ENCODE measurements at places on chromosomes 1 and 21. TPM values are rescaled to one million over a fixed set of nuclear protein-coding genes. Genes with fewer than 3 reads are reported as not detected.

- DNase-seq, result no peak
These were observed 6.6 kb upstream of the FMO3 start for GRCh38 chr1:171084091-171084490.

CFHR3 gene
- total RNA-seq, result not detected

GRCh38 chr1:66984491-66984890 lies 59.7 kb downstream of the MIER1 start:
- no peak for DNase-seq

SYT6 gene
- not detected for total RNA-seq

GRCh38 chr1:119675349-119676345 lies 27.6 kb upstream of the ZNF697 start:
- DNase-seq, result peak; percentile 36

DNA sequence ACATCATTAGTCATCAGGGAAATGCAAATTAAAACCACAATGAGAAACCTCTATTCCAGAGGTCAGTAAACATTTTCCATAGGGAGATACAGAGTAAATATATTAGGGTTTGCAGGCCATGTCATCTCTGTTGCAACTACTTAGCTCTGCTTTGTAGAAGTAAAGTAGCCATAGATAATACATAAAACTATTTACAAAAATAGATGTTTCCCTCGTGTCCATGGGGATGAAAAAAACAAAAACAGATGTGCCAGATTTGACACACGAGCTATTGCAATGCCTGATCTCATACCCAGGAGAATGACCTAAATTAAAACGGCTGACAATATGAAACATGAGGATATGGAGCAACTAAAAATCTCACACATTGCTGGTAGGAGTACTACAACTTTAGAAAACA lies 17.3 kb downstream of the LTN1 start:
- no peak for DNase-seq

- no peak for DNase-seq
These were observed 54.4 kb downstream of the NIBAN1 start for GRCh38 chr1:184919892-184920291.

DNA sequence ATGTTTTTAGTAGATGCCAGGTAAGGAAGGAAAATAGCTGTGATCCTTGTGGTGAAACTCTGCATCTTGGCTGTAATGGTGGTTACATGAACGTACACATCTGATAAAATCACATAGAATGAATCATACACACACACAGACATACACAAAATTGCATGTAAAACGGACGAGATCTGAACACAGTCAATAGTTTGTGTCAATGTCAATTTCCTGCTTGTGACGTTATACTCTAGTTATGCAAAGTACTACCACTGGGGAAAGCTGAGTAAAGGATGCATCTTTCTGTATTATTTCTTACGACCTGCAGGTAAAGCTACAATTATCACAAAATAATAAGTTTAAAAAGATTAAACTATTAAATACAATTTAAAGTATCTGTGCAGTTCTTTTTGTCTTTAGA lies 493.7 kb upstream of the ZP4 start:
- DNase-seq, result no peak

DNA sequence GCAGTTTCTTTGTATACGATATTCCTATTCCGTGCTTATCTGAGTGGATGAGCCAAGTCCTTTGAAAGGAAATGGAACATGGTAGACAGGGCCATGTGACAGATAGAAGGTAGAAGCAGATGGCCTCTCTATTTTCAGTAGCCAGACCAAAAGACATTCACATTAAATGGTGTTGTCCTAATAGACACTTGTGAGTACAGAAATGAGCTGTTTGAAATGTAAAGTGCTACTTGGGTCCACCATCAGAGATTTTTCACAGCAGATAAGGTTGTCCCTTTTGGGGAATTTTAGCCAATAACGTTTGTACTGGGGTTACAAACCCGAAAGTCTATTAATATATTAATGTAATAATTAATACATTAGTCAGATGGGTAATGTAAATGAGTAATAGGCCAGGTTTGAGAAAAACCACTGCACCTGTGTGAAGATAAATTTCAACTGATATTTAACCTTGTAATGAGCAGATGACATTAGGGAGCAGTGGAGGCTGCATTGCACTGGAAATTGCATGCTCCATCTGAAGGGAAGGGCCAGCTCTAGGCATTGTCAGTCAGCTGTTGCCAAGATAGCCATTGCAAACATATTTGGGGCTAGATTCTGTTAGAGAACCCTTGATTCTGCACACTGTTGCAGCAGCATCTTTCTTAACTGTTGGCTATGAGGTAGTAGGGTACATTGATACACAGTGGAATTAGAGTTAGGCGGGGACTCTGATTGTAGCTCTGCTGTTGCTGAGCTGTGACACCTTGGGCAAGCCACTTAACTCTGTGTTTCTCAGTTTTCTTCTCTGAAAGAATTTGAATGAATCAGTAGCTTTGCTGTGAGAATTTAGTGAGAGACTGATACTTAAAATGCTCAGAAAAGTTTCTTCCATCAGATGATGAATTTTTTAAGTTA lies 43.8 kb downstream of the FGGY start:
- DNase-seq, result no peak

SH2D2A gene
- 1.0 TPM for total RNA-seq

- DNase-seq, result no peak
These were observed 13.9 kb upstream of the LRIG2 start for GRCh38 chr1:113058941-113059706.

DNA sequence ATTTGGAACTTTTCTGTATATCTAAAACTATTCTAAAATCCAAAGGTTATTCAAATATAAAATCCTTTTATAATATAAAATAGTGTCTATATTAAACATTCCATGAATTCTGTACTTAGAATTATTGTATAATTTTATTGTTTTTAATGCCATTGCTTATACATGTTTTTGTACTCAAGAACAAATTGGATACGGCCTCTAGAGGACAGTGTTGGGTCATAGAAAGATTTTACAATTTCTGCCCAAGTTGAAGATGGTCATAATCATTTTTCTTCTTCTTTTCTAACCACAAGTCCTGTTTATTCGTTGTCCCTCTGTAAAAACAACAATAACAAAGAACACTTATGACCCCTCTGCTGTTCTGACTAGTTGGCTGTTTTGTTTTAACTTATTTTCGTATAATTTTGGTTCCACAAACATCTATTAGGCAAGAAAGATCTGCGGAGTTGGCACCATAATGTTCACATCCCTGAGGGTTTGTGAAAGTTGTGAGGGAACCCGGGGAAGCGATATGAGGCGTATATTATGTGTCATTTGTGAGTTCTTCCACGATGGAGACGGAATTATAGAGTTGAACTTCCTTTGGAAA lies 75.7 kb upstream of the KIF26B start:
- DNase-seq, result no peak

GRCh38 chr1:4754816-4755215 lies 100.4 kb downstream of the AJAP1 start:
- DNase-seq, result no peak

DNA sequence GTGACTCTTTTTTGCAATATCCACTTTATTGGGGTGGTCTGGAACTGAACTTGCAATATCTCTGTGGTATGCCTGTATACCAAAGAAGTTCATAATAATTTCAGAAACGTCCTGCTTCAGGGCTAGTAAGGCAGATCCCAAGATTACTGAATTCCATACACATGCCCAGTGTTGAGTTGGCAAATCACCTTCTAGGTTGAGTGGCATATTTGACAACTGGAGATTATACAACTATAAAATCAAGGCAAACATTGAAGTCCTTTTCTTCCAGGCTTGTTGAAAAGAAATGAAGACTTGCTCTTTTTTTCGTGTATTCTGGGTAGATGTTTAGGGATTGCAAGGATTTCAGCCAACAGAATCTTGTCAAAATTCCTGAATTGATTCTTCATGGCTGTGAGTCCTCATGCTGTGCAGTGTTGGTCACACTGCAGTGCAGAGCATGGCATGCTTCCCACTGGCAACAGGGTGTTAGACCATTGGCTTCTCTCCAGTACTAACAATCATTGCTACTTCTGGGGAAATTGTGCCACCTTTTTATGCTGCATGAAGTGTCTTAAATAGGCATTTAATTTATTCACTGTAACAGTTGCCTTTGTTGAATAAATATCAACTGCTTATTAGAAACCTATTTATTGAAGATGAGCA lies 367.1 kb upstream of the ADGRL4 start:
- DNase-seq, result peak; percentile 32

GRCh38 chr1:235919127-235919832 lies 52.6 kb upstream of the LYST start:
- DNase-seq, result no peak

DNA sequence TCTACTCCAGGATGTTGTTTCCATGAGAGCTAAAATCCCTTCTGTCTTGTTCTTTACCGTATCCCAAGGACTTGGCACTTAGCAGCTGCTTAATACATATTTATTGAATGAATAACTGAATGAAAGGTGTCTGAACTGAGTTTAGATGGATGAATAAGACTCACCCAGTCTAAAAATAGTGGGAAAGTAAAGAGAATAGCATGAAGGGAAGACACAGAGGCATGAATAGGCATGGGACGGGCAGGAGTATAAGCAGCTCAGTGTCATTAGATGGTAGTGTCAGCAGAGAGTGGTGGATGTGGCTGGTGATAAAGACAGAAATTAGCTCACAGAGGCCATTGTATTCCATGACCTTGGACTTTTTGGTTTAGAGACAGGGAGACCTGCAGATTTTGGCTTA lies 9.2 kb downstream of the IL12RB2 start:
- DNase-seq, result no peak

GRCh38 chr1:48701445-48701844 lies 75.2 kb downstream of the BEND5 start:
- no peak for DNase-seq

DNA sequence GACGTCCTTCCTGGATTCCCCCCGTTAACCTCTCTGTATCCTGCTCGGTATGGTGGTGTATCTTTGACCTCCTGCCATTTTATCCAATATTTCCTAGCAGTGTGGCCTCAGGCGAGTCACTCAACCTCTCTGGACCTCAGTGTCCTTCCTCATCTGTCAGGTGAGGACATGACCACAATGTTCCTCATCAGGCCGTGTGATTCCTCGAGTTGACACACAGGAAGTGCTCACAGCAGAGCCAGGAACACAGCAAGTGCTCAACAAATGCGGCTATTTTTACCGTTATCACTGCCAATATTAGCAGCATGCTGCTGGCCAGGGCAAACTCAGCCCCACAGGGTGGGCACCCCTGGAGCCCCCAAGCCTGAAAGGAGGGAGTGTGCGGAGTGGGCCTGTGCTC lies 450.2 kb downstream of the KIF26B start:
- no peak for DNase-seq

DNA sequence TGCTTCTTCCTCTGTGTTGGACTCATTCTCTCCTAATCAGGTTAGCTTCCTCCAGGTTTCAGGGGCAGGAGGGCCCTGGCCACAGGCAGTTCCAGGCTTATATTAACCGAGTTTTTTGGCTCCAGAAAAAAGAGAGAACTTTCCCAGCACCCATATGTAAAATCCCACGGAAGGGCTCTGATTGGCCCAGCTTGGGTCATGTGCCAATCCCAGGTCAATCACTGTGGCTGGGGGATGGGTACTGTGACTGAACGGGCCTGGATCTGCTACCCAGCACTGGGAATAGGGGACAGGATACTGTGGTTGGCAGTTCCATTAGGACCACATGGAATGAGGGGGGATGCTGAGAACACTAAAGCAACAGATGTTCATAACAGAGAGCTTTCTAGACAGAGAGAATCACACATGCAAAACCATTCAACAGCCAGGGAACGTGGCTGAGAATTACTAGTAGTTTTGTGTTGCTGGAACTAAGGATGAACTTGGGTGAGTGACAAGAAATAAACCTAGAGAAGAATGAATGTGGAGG lies 51.1 kb upstream of the NEK2 start:
- no peak for DNase-seq

DNA sequence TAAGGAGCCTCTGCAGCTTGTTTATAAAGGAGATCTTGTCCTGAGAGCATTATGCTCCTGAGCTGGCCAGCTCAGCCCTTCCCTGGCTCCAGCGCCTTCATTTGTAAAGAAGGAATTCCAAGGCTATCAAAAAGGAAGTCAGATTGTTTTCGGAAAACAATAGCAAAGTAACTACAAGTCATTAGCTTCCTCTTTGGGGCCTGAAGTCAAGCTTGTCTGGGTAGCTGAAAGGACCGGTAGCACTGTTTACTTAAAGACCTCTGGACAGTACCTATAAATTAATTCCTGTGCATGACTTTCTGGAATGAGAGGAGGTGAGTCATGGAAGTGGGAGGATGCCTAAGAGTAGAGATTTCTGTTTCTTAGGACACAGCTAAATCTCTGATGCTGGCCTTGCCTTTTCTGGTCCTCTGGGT lies 20.7 kb upstream of the GJA5 start:
- no peak for DNase-seq

OR6K3 gene
- not detected for total RNA-seq

- peak; percentile 63 for DNase-seq
These were observed 155.5 kb downstream of the GLUL start for GRCh38 chr1:182235952-182236650.

- no peak for DNase-seq
These were observed 113.0 kb upstream of the DAB1 start for GRCh38 chr1:57536749-57537423.

GRCh38 chr21:43266534-43266933 lies 97.7 kb downstream of the CRYAA start:
- no peak for DNase-seq

Measured in left ventricle myocardium superior (tissue), 1 donor.